M059J (cell line): ENCODE measurements at places on chromosomes 13 and 19. TPM values are rescaled to one million over a fixed set of nuclear protein-coding genes. Genes with fewer than 3 reads are reported as not detected.

DNA sequence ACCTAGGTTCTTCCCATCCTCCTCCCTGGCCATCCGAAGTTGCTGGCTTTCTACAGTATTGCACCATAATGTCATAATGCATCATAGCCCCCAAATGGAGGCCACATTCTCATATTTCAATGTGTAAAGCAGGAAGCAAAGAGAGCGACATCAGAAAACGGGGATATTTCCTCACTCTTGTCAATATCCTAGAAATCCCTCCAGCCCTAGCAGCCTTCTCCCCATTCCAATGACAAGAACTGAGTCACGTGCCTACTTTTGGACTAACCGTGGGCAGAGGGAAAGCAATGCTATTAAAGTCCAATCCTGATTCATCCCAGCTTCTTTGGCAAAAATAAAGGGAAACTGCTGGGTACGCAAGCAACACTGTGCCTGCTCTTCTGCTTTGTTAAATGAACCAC, 4.3 kb upstream of the RAP2A start:
- DNase-seq, result peak; percentile 48

DNA sequence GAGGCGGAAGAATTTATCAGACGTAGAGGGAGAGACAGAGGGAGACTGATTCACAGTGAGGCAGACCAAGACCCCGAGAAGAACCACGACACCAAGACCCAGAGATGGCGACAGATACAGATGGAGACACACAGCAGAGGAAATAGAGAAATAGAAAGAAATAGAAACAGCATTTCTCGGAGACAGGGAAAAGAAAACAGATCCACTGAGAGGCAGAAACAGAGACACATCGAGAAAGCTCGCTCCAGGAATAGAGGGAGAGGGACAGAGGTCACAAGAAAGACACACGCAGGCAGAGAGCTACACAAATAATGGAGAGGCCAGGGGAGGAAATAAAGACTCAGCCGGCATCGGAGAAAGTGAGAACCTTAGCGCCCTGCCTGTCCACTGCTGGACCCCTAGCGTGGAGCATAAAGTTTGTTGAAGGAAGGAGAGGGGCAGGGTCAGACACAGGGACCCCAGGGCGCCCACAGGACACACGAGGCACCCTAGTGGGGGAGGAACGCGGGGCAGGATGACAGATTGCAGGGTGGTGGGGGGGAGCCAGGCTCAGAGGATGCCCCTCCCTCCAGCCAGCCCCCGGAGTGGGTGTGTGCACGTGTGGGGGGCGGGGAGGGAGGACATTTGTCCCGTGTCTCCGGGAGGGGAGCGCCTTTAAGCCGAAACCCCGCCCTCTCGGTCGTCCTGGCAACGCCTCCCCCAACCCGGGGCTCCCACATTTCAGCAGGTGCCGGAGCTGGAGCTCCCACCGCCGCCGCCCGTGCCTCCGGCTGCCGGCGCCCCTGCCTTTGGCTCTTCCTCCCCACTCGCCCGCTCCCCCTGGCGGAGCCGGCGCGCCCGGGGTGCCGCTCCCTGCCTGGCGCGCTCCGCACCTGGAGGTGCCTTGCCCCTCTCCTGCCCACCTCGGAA, at the start of gene PRKCG:
Gene PRKCG (plus strand): TSS at position 716 of the 909 bp plus-strand sequence. CDS start 298 bp downstream, outside the sequence.
- peak; percentile 46 for DNase-seq

PDX1 gene
- total RNA-seq, result not detected in 2 replicates

DNA sequence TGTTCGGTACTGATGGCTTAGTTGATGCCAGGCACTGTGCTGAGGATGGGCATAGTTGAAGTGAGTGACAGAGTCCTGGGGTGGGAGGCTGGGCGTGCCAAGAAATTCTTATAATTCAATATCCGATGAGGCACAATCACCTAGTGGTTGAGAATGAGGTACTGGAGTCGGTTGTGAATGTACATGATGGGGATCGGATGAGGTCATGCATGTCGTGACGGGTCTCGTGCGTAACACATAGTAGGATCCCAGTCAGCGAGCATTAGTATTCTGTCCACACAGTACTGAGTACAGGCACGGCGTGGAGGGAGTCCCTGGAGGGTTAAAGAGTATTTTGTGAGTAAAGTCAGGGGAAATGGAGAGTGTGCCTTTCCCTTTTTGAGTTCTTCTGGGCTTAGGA, 2.8 kb downstream of the SAFB start:
- DNase-seq, result no peak

- DNase-seq, result no peak
These were observed 75.9 kb downstream of the HS6ST3 start for GRCh38 chr13:96165840-96166239.

ZNF90 gene
- 0.42 and 0.49 TPM in 2 replicates for total RNA-seq

RGS9BP gene
- 0.66 and 1.1 TPM in 2 replicates for total RNA-seq

DNA sequence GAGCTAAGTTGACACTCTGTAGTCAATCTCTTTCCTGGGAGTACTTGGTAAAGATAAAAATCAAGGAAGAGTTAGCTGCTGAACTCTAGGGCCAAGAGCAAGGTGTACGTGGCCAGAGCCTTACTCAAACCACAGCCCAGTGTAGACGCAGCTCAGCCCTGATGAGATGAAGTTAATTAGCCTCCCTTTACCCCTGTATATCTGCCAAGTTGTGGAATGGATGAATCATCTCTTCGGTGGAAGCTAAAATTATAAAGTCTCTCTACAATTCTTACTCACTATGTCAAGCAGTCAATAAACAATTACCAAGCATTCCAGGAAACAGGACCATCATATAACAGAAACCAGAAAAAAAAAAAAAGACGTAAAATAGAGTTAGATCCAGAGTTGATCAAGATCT, 146.9 kb upstream of the UFM1 start:
- peak; percentile 93 for DNase-seq

DNA sequence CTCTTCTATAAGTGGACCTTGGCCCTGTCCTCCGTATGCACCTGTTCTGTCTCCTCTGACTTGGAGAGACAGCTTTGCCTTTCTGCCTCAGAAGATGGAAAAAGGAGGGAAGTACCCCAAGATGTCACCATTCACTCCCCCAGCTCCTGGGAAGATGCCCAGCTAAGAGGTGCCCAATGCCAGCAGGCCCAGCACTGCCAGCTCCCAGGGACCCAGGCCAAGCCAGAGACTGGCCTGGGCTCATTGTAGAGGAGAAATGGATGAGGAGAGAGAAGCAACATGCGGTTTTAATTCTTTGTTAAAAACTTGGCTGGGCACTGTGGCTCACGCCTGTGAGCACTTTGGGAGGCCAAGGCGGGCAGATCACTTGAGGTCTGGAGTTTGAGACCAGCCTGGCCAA, 111.5 kb upstream of the ZNF507 start:
- no peak for DNase-seq

LENG9 gene
- 1.2 and 2.0 TPM in 2 replicates for total RNA-seq

- DNase-seq, result peak; percentile 70
These were observed 2.7 kb upstream of the RSPH6A start for GRCh38 chr19:45817725-45818301.

ITM2B gene
- total RNA-seq, result 386 and 387 TPM in 2 replicates

GRCh38 chr13:84137292-84137691, 255.0 kb upstream of the SLITRK1 start:
- peak; percentile 77 for DNase-seq

DNA sequence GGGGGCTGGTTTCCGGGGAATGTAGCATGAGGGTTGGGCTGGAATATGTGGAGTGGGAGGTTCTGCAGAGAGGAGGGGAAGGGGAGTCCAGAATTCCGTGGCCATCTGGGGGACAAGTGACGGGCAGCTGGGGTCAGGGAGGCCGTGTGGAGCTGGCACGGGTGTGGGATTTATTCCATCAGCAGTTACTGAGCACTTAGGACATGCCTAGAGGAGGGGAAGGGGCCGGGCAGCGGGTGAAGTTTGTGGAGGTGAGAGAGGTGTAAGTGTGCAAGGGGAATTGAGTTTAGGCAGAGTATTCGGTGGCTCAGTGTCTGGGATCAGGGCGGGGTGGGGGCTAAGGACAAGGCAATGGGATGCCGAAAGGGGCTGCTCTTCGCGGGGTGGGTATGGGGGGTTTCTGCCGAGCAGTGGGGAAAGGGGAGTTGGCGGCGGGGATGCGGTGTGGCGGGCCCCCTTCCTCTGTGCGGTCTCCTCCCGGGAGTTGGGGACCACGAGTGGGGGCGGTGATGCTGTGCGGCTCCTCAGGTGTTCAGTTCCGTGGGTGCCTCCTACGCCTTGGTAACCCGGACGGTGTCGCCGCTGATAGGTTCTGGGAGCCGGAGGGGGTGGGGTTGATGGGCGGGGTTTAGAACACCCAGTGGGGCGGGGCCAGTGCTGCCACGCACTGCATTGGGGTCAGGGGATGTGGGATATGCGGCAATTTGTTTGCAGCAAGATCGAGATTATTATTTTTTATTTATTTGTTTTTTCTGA, 5.4 kb downstream of the CCDC61 start:
- DNase-seq, result no peak

ZFP30 gene
- 5.8 and 10.5 TPM in 2 replicates for total RNA-seq

DNA sequence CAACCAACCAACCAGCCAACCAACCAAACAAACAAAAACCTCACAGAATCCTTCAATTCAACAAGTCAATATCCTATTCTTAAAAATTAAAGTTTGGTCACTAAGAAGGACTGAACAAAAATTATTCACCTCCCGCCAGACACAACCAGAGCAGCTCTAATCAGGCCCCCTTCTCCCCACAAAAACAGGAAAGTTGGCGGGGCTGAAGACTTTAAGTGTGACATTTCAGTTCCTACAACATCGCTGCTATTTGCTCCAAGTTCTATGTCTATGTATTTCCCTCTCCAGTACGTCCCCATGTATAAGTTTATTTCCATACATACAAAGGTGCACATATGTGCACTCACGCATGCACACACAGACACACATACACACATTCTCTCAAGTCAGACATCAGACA, 32.8 kb upstream of the STK24 start:
- no peak for DNase-seq

- DNase-seq, result no peak
These were observed 7.8 kb downstream of the MAG start for GRCh38 chr19:35299523-35300338.

DNA sequence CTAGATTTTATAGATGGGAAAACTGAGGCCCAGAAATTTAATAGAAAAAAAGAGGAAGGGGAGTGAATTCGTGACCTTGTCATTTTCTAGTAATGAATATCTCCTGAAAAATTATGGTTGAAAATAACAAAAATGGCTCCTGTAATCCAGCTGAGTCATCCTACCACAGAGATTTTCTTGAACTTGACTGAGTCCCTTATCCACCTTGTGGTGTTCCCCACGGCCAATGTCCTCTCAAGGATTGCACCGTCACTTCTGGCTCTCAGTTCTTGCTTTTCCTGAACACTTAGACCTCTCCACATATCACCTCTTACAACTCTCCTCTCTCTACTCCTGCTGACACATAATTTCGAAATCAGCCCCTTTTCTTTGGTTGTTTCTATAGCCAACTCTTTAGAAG, 1.2 kb upstream of the KATNAL1 start:
- peak; percentile 54 for DNase-seq

DNA sequence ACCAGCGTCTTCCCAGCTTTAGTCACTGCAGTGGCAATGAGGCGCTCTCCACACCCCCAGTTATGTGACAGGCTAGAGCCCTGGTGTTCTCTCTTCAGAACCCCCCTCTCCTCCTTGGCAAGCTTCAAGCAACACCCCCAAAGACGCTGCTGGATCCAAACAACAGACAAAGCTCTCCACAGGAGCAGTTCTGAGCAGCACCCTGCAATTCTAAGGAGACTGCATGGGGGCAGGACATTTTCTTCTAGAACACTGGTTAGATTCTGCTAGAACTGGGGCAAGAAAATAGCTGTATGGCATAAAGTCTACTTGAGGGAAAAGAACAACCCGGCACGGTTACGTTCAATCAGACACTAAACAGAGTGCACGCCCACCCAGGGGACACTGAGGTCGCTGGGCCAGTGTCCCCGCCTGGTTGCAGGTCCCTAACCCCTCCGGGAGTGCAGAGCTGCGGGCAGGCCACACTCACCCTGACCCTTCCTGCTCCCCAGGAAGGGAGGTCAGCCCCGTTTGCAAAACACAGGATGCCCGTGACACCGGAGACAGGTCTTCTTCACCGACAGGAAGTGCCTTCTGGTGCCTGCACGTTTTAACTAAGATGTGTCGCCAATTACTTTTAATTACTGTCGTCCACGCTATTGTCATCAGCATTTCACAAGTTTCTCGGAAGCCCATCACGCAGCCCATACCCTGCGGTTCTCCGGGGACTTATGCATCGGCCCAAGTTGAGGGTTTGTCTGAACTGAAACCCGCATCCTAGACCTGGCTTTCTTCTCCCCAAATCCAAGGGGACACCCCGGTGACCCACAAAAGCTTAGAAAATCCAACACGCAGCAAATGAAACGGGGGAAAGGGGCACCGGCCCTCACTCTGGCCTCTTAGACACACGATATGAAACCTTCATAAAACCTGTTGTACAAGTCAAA, 943 bp downstream of the GJB6 start:
- DNase-seq, result no peak

DNA sequence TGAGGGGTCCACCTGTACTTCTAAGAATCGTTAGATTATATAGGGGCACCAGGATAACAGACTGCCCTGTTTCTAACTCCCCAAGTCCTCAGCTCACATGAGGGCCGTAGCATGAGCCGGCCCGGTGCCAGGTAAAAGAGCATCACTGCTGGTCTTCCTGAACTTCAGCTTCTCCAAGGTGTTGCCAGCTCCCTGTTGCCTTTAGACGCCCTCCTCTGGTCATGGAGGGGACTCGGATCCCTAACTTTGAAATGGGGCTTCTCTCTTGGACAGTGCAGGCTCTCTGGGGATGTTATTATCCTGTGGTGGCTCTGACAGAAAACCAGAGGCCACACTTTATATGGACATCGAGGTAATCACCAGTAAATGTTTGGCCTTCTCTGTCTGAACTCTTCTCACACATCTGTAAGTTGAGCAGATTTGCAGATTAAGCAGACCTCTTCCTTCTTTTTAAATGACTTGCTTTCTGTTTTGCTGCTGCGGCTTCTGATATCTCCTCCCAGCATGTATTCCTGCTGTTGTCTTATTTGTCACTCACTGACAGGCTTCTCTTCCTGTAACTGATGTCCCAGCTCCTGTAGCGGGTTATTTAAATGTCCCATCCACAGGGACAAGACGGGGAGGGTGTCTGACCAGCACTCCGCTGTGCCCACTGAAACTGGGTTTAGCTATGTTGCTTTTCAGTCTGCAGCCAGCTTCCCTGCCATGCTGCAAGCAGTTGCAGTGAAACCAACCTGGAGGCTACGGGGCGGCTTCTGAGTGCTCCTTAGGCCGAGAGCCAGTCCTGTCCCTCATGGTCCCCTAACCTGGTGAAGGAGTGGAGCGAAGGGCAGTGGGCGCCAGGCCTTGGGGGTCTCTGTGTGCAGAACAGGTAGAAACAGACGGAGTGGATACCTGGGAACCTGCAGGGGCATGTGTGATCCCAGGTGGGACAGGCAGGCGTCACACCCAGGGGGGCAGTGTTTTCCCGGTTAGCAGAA, 39.2 kb downstream of the TSSK6 start:
- DNase-seq, result no peak
